Tracheal epithelial cell (primary cell): ENCODE measurements at places on chromosomes 4 and X. TPM values are rescaled to one million over a fixed set of nuclear protein-coding genes. Genes with fewer than 3 reads are reported as not detected.

Gene PARM1
- total RNA-seq, result under 0.01 and 0.21 TPM in 2 replicates

Gene KLF3
- total RNA-seq, result 20.0 and 29.2 TPM in 2 replicates

Gene TXK
- total RNA-seq, result 0.21 and 0.48 TPM in 2 replicates

Gene GPC4
- total RNA-seq, result 0.64 and 5.3 TPM in 2 replicates
